ENCODE measurements at places on chromosomes 2 and 18.

DNA sequence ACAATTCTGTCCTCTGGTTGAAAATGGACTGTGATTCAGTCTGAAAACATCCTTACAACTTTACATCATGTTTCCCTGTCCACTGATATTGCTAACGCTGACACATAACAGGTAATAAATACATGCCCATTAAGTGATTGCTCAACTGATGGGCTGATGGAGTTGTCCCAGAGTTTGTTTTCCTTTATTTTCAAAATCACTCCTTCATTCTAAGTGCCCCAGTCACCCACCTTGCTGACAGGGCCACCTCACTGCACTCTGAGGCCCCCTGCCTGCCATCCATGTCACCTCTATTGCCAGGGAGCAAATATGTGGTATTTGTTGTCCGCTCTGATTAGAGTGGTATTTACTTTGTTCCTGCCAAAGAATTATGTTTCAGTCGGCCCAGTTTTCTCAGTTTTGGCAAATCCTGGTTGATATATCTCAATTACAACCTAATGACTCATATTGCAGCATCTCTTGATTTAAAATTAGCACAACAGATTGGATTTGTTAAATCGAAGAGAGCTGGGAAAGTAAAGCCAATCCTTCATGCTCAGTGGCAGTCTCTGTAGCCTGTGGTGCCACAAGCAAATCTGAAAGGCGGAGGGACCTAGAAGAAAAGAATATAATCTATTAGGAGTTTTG is 105.1 kb downstream of the RDH14 start:
- DNase-seq = no peak

GRCh38 chr2:122927710-122928557 is 1097.2 kb upstream of the CNTNAP5 start:
- no peak for DNase-seq

GRCh38 chr2:175097297-175097696 is 70.7 kb downstream of the ATF2 start:
- peak; percentile 91 for DNase-seq

- DNase-seq = no peak
Measured at GRCh38 chr2:150475479-150476250, 11.8 kb downstream of the RND3 start.

DNA sequence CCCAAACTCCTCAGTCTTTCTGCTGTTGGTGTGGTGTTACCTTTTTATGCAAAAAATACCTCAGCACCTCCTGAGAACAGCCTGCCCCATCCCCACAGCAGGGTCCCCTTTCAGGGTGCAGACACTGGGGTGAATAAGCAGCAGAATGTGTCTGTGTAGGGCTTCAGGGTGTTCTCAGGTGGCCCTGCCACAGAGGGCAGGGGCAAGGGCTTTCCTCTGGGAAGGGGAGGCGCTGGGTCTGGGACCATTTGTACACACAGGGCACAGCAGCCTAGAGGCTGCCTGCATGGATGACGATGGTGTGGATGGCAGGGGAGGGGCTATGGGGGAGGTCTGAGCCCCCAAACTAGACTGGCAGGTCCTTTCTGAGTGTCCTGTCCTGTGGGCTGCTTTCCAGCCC is 2.6 kb downstream of the HAAO start:
- DNase-seq = peak; percentile 17

- no peak for DNase-seq
Measured at GRCh38 chr2:165778653-165779451, 15.2 kb downstream of the GALNT3 start.

DNA sequence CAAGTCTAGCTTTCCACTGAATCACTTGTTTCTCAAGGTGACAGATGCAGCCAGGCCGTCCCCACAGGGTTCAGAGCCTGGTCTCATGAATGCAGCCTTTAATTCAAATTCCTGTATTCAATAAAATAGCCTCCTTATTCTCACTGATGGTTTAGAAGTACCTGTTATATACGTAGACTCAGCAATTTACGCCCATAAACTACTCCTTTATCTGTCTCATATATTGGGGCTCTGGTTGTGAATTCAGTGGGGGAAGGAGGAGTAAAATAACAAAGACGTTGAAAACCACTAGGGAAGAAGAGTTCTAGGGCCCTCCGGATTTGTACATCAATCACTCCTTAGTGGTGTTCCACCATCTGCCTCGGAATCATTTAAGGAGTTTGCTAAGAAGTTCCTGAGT is 1.7 kb downstream of the OBSL1 start:
- peak; percentile 83 for DNase-seq

GRCh38 chr2:202479090-202479489 is 103.0 kb downstream of the BMPR2 start:
- DNase-seq = no peak

GRCh38 chr2:142582317-142582716 is 295.1 kb upstream of the KYNU start:
- DNase-seq = no peak

GRCh38 chr2:82789851-82790205 is 1669.3 kb downstream of the SUCLG1 start:
- DNase-seq = no peak

DNA sequence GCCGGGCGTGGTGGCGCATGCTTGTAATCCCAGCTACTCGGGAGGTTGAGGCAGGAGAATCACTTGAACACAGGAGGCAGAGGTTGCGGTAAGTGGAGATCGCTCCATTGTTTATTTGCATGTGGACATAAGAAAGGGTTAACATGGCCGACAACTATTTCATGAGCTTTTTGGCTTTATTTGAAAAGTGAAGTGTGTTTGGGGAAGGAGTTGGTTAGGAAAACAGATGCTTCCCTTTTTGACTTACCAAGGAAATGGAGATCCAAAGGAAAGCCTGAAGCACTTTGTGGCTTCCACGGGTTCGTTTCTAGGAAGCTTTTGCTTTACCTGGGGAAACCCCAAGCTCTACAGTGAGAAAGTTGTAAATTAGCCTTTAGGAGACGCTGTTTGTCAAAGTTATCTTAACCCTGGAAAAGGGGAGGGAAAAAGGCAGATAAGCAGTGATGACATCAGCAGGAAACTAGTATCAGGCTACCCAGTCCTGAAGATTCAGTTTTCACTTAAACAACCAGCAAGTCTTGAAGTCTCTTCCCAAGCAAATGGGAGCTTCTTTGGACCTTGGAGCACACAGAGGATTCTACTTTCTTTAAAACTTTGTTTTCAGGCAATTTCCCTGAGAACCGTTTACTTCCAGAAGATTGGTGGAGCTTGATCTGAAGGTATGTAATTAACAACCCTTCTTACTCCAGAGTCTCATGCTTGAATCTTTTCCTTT is at the start of gene CASP10:
Gene CASP10 (plus strand): TSS at position 492 of the 715 bp plus-strand sequence. CDS start 2,637 bp downstream, outside the sequence.
- DNase-seq = no peak

DNA sequence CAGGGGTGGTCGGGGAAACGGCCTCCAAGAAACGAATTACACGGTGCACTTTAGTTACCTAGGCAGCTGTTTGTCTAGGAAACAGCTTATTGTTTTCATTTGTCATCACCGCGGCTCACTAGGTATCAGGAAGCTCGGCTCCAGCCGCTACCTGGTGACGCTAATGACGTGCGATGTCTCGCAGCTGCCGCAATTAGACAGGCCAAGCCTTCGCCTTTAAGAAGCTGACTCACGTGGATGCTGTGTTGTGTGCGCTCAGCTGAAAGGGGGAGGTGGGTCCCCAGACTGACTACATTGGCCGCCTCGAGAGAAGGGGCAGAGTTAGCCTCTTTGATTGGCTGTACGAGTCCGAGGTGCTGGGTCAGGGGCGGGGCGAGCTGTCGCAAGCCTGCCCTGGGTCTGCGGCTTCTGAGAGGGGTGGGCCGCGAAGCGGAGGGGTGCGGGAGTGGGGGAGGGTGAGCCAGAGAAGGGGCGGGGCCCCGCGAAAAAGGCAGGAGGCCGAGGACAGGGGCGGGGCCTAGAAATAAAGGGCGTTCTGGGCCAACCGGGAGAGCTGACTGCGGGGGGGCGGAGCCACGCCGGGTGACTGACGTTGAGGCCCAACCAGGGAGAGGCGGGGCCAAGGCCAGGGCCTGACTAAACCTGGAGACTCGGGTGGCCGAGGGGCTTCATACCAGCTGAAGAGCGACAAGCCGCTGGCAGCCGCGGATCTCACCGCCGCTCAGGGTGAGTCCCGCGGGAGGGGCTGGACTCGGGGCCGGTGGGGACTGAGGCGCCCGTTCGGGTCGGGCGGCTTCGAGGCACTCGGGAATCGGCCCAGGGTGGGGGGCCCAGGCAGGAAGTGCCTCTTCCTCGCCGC is at the start of gene YPEL5:
Gene YPEL5 (plus strand): TSS at position 671 of the 859 bp plus-strand sequence. CDS start 9,645 bp downstream, outside the sequence.
- DNase-seq = peak; percentile 100

- no peak for DNase-seq
Measured at GRCh38 chr2:149572102-149572953, 15.2 kb downstream of the MMADHC start.

DNA sequence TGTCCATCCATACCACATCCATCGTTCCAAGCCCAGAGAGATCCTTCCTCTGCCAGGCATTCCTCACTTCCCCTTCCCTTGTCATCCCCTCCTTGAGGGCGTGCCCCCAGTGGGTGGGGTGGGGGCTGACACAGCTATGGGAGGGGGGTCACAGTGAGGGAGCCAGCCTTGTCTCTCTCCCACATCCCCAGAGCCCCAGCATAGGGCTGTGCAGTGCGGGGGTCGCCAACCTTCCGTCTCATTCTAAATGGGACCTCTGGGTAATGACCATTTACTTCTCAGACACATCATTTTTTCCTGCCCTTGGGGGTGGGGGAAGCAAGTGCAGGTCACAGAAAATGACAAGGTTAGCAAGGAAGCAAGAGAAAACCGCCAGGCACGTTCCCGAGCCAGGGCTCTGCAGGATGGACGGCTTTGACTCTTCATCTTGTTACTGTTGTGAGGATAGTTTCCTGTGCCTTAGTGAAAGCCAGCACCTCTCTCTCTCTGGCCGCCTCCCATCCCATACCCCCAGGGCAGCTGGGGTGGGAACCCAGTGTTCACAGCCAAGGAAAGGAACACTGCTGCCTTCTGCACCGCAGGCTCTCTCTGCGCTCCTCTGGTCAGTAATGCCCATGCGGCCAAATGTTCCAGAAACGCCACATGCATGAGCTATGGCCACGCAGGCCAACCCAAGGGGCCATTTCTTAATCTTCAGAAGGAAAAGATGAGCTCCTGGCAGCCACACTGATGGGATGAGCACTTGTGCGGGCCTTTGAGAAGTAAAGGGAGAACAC is 22.7 kb upstream of the OTOS start:
- peak; percentile 72 for DNase-seq

- no peak for DNase-seq
Measured at GRCh38 chr2:47165001-47165555, 10.0 kb upstream of the STPG4 start.

DNA sequence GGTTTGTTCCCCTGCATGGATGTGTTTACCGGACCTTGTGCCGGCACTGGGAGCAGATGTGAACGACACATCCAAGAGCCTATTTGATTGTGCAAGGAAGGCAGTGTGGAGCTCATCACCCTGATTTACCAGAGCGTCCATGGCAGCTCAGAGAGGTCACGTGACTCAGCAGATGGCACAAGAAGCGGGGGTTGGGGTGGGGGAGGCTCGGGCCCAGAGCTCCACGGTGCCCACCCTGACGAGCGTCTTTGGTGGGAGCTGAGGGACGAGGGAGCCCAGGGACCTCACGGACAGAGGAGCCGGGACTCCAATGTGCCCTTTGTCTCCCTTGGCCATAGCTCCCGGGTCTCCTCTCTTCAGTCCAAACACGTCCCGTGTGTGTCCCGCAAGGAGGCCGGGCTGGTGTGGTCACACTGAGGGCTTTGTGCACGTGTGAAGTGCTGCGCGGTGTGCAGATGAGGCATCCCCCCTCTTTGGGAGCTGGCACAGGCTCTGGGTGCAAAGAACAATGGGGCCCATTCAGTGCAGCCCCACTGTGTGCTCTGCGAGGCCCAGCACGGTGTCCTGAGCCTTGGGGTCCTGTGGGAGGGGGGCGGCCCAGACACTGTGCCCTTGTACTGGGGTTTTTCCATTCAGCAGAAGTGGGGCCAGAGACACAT is 15.5 kb downstream of the KCNIP3 start:
- no peak for DNase-seq

DNA sequence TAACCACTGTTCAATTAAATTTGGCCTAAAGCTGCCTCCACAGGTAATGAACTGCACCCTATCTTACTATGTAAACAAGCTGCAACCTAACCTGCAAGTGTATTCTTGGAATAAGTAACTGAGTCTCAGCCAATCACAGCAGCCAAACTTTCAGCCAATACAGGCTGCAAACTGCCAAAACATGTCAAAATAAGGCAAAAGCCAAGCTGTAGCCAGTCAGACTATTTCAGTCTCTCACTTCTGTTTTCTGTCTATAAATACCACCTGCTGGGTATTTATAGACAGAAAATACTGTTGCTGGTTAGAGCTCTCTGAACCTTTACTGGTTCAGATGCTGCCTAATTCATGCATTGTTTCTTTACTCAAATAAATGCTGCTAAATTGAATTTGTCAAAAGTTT is 14.3 kb downstream of the C2orf76 start:
- DNase-seq = no peak

GRCh38 chr2:27988306-27988705 is 97.8 kb downstream of the BABAM2 start:
- no peak for DNase-seq

DNA sequence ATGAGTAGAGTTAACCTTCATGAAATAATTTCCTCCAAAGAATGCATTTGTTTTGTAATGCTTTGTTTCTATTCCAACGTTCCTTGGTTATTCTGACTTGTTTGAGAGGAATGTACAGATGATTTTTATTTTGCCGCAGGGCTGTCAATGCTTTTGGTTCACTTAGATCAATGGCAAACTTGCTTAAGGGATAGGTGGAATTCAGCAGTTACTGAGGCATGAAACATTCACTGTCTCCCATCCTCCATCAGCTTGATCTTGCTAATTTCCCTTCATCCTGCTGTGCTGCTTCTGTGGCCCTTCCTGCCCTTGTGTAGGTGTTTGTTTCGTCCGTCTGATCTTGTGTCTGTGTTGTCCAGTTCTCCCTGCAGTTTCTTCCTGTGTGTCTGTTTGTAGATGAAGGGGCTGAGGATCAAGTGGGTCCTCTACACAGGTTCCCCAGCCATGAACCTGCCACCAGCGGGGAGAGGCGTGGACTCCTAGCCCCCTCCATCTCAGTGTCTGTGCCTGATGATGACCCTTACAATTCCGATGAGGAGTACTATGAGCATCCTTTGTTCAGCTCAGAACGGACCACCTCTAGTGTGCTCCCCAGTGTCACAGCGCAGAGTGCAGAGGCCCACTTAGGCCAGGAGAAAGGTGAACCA is 84.2 kb upstream of the UNC80 start:
- no peak for DNase-seq

DNA sequence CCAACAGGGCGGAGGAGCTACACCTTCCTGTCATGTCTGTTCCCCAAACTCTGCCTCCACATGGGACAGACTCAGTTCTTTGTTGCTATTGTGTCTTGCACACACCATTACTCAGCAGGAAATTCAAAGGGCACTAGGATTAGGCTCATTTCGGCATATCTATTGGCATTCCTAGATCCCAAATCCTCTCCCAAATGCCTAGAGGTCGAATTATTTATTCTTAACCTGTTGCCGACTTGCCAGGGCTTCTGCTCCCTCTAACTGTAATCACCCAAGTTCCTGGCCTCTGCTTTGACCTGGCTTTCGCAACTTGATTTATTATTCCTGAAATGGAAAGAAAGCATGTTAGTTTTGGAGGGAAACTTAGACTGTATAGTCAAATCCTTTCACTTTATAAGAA is 67.8 kb upstream of the ST6GAL2 start:
- no peak for DNase-seq

- DNase-seq = peak; percentile 48
Measured at GRCh38 chr18:63098018-63098981, 221.3 kb downstream of the BCL2 start.

- no peak for DNase-seq
Measured at GRCh38 chr18:44759925-44760342, 79.2 kb downstream of the SETBP1 start.

- peak; percentile 82 for DNase-seq
Measured at GRCh38 chr2:237097911-237098702, 12.4 kb downstream of the COPS8 start.
